ENCODE measurements at places on chromosomes 2 and 18.

DNA sequence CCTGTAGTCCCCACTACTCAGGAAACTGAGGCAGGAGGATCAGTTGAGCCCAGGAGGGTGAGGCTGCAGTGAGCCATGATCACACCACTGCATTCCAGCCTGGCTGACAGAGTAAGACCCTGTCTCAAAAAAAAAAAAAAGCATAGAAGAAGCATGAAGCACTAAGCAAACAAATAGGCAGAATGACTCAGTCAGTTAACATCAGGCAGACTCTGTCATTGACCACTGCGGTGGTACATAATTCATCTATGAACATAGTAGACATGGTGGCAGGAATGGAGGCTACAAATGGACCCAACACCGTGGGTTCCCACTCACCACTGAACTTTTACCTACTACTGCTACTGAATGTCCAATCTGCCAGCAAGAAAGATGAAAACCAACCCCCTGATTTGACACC is 7.6 kb upstream of the ASXL2 start:
- DNase-seq, result no peak

GRCh38 chr2:27754138-27754588 is 17.4 kb upstream of the MRPL33 start:
- peak; percentile 48 for DNase-seq

GRCh38 chr18:40904295-40904694 is 1050.7 kb upstream of the PIK3C3 start:
- no peak for DNase-seq

- DNase-seq, result no peak
Measured at GRCh38 chr2:12619975-12620374, 96.8 kb upstream of the TRIB2 start.

- DNase-seq, result no peak
Measured at GRCh38 chr2:16625759-16626158, 39.9 kb downstream of the CYRIA start.

DNA sequence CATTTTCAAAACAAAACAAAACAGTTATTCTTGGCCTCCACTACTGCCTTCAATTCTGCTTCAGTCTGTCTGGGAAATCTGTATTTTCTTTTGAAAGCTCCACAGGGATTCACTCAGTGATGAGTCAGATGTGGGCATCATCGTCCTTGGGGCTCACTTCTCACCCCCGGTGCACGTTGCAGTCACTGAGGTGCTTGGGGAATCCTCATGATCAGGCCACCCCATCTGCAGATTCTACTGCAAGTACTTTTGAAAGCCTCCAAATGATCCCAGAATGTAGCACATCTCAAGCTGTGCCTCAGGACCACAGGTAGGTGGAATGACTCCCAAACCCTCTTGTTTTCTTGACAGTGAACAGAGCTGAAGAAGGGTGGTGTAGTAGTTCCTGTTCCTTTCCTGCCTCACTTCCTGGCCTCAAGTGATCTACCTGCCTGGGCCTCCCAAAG is 34.3 kb downstream of the LPIN2 start:
- DNase-seq, result no peak

GRCh38 chr2:82641598-82642180 is 1817.4 kb downstream of the SUCLG1 start:
- DNase-seq, result no peak

DNA sequence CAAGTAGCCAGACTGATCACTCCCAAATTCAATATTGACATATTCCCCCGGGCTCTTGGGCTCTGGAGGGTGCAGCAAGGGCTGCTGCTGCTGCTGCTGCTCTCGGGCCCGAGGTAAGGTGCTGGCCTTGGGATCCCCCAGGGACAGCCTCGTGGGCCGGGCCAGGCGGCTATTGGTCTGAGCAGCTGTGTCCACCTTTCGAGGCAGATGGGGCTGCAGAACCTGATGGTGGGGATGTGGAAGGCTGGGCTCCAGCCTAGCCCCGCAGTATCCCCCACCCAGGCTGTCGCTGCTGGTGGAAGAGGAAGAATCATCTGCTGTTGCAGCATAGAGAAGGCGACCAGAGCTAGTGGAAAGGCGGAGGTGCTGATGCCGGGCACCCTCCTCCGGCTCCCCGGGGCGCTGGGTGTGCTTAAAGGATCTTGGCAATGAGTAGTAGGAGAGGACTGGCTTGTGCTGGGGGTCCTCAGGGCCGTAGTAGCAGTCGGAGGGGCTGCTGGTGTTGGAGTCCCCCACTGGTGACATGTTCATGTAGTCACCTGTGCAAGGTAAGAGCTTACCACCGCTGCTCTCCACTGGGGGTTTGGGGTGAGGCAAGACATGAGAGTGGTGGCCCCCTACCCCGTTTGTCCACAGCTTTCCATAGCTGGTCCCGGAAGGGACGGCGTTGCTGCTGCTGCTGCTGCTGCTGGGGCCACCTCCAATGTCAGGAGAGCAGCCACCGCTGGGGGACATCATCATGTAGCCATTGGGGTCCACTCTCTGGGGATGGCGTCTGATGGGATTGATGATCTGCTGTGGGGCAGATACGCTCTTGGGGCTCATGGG is 3.4 kb downstream of the IRS1 start:
- no peak for DNase-seq

GRCh38 chr18:60228609-60229595 is 143.7 kb downstream of the MC4R start:
- DNase-seq, result no peak

- DNase-seq, result no peak
Measured at GRCh38 chr2:114810092-114810491, 367.7 kb downstream of the DPP10 start.

DNA sequence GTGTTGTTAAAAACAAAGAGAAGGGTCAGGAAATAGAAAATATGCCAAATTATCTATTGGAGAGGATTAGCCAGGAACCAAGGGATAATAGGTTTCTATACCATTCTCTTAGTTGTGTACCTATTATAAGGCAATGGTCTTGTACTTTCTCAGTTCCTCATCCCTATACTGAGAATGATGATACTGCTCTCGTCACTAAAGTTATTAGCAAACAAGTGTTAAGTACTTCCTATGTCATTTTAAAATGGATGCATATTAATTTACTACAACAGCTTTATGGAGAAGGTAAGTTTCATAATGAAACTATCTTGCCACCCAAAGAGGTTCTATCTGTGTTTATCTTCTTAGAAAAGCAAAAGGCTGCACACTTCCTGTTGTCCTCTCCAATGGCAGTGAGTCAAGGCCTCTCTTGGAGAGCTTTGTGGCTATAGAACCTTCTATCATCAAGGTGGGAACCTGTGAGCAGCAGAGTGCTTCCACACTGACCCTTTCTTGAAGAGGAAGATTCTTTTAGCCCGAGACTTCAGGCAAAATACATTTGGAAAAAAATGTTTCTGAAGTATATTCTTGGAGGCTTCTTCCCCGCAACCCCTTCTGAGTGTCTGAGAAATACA is 460.7 kb upstream of the FANCL start:
- DNase-seq, result no peak

DNA sequence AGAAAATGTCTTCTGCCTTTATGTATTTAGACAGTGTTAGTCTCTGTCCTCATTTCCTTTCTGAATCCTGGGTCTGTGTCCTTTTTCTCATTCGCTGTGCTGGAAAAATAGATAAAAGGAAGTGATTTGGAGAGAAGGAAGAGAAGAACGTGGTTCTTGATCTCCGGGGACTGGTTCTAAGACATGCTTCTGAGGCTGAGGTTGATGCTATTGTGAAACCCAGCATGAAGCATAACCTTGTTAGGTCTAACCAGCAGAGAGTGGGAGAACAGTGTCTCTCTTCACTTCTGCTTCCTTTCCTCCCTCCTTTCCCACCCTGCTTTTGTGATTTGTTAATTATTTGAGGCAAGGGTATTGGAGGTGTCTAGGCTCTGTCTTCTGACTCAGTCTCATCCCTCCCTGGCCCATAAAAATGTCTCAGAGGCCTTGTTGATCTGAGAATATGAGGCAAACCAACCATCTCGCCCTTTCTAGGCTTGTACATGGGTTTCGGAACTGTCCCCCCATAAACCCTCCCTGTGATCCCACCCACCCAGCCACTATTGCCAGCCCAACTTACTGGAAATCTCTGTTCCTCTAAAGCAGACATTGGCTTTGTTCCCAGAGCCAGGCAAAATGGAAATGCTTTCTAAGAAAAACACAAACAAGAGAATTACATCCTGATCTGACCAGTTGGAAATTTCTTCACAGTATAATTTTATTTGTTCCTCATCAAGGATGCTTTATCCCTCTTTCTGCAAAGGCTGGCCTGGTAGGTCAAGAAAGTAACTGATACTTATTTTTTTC is 360.6 kb upstream of the TNP1 start:
- no peak for DNase-seq

DNA sequence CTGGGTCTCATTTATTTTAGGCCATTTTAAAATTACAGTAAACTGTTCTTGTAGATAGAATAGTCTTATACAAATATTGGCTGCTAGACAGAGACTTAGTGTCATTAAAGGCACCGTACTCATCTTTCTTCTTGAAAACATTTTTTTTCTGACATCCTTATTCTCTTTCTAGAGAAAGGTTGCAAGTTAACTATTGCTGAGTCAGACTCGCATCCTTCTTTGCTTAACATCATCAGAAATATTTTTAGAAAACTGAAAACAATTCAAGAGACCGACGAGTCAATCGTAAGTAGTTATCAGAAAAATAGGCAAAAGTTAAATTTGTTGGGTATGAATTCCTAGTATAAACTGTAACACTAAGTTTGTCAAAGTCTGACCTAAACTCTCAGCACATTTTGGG is 72.2 kb downstream of the HNMT start:
- DNase-seq, result no peak

GRCh38 chr2:64342195-64343099 is 111.5 kb upstream of the LGALSL start:
- no peak for DNase-seq

DNA sequence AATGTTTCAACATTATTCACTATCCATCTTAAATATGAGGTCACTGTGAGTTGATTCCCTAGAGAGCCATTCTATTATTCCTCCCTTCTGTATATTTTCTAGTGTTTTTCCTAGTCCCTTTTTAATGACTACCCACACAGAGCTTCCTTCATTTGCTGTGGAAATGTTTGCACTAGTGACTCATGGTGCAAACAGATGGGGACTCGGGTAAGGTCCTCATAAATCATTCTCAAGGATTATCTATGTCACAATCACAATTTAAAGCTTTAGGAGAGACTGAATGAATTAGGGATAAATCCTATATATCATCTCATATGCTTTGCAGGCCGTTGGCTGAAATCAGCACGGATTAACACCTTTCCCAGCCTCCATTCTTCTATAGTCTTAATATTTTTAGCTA is 159.6 kb downstream of the DCC start:
- no peak for DNase-seq

DNA sequence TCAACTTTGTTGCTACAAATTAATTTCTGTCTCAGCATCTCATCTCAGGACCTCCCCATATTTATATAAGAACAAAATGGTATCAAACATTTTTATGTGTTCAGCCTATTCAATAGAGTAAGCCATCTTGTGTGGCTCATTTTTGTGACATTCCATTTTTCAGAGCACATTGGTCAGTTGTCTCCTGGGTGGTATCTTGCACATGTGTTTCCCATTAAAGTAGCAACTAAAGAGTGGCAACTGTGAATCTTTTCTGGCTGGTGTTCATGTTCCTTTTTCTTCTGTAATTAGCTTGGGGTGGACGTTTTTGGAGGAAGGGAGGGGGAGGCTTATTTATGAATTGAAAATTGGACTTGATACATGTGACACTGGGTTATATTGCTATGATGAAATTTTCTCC is 45.4 kb upstream of the EFEMP1 start:
- no peak for DNase-seq

DNA sequence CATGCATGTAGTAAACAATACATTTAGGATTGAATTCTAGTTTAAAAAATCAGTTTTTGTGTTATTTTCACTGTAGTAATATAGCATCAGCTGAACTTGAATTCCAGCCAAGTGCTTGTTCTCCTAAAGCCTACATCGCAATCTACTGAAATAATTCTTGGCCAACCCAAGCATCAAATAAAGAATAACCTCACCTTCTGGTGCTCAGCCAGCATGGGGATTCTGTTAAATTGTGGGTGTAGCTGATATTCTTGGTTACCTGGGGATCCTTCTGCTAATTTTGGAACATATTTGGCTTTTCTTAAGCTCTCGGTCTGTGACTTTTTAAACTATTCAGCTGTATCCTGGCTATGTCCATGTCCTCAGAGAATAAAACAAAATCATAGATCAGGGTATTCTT is 248.8 kb downstream of the NRXN1 start:
- DNase-seq, result no peak

DNA sequence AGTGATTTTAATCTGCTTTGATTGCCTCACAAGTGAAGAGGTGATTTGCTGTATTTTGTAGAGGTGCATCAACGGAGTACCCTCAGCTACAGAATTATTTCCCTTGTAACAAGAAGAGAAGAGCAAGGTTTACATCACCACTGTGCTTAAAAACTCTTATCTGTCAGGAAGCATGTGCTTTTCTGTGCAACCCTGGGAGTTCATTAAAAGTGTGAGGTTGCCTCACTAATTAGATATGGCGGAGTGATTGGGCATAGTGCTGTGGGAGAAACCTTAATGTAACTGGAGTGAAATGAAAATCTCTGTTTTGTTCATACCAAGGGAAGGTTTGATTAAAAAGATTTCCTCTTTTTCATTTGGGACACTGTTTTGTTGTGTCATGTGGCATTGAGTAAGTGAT is 544.7 kb downstream of the PARD3B start:
- DNase-seq, result no peak

GRCh38 chr18:25935356-25935755 is 155.1 kb downstream of the SS18 start:
- no peak for DNase-seq

- DNase-seq, result no peak
Measured at GRCh38 chr18:23837591-23837990, 148.3 kb downstream of the LAMA3 start.

DNA sequence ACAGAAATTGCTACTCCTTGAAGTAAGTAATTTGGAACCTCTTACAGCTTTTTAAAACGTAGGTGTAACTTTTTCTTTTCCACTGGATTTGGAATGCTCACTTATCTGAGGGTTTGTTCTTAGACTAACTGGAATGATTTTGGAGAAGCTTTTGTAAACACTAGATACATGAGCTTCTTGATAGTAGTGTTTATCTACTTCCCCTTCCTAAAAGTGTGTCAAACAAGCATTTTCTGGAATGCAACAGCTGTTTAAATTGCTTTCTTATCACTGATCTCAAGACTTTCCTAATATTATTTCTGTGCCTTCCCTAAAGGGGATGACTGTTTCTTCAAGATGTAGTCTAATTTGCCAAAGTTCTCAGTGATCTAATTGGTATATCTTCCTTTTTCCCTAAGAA is 282.6 kb downstream of the CCDC178 start:
- DNase-seq, result no peak

DNA sequence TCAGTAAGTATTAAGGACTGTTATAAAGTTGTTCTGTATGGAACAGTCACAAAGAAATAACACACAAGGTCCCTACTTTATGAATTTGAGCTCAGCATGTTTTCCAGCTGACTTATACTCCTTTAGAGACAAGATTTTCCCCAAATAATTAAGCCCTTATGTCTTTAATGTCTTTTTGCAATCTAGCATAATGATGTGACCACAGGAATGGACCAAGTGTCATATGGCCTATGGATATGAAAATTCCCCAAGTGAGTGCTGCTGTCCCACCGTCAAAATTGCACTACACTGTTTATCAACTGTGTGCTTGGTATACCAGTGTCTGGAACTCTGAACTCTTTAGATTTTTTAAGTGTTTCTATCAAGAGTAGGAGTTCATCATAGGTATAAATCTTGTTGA is 369.6 kb downstream of the PID1 start:
- no peak for DNase-seq

GRCh38 chr18:50679656-50680055 is 119.8 kb downstream of the MAPK4 start:
- no peak for DNase-seq
